T-helper 17 cell (primary cell): ENCODE measurements at places on chromosomes 1 and 21. TPM values are rescaled to one million over a fixed set of nuclear protein-coding genes. Genes with fewer than 3 reads are reported as not detected.

Gene CCDC17
- 5.1 TPM for total RNA-seq

Gene CACNA1E
- total RNA-seq, result not detected

Gene TMEM50B
- 41.7 TPM for total RNA-seq

Gene CASQ2
- not detected for total RNA-seq

Gene ZP4
- not detected for total RNA-seq

Gene UMODL1
- total RNA-seq, result 0.23 TPM

Gene ORC1
- 1.2 TPM for total RNA-seq

Gene ODF2L
- 145 TPM for total RNA-seq

Gene ODR4
- total RNA-seq, result 18.6 TPM

Gene PGLYRP3
- total RNA-seq, result not detected

DNA sequence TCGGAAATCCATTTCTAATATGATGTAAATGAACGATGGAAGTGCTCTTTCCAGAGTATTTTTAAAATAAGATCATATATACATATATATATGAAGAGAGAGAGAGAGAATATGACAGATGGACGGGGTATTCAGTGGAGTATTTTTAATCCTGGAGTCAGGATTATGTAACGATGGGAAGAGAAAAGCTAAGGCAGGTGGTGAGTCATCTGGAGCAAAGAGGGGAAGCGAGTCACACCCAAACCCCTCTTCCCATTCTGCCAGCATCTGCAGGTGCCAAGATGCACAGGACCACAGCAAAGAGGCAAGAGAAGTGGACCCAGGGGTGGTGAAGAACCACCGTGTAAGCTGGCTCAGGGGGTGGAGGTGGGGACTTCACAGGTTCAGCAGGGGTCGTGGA is 102.7 kb upstream of the GRIK3 start:
- no peak for DNase-seq
- peaks cover 52% of the 10 kb centered on the region for H3K27me3 ChIP-seq
- no peak overlapping the region for H3K27ac ChIP-seq
- H3K4me3 ChIP-seq, result no peak overlapping the region
- no peaks in the 10 kb centered on the region for H3K36me3 ChIP-seq

DNA sequence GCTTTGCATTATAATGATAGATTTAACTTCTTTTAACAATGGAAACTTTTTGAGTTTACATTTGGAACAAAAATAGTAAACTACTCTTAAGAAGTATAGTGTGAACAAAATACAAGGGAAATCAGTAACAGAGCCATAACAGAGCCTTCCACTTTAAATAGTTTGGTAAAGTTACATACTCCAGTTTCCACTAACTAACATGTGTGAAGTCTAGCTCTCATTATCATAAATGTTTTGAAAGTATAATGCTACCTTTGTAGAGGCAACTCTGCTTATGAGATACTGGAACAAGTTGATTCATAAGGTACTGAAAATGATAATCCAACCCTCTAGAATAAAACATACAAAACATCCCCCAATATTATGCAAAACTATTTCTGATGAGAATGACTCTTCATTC is 1155.1 kb upstream of the ADGRL2 start:
- no peak overlapping the region for H3K4me3 ChIP-seq
- H3K4me1 ChIP-seq, result no peaks in the 10 kb centered on the region
- no peak for DNase-seq
- H3K36me3 ChIP-seq, result no peaks in the 10 kb centered on the region

DNA sequence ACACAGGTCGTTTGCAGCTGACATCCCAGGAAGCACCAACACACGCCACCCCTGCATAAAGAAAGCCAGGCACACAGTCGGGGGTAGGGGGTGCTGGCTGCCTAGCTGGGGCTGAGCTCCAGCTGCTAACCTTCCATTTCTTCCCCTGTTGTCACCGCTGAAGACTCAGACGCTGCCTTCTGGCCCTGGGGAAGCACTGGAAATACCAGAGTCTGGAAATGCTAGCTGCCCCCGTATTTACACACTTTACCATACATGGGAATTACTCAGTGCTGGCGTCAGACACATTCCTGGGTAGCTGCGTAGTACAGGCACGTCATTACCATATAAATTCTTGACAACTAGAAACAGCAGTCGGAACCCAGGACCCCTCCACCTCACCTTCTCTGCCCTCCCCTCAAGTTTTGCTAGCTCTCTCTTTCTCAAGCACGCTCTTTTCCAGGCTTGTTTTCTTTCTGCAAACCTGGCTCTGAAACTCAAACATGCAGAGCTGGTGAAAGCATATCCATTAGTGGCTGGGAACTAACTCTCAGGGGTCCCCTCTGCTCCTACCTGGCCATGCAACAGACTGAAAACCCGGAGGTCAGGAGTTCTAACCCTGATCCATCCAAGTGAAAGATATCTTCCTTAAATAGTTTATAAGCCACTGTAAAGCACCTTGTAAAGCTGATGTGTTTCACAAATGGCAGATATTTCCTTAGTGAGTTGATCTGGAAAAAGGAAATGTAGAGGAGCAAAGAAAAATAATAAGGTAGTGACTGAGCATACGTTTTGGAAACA is 3.3 kb downstream of the CSRP1 start:
- H3K27me3 ChIP-seq, result no peaks in the 10 kb centered on the region
- H3K4me3 ChIP-seq, result no peak overlapping the region
- peaks cover 32% of the 10 kb centered on the region for H3K4me1 ChIP-seq
- H3K27ac ChIP-seq, result no peak overlapping the region

GRCh38 chr1:205458777-205459566 is 3.1 kb upstream of the BLACAT1 start:
- H3K4me1 ChIP-seq, result peaks cover 17% of the 10 kb centered on the region
- peaks cover 2% of the 10 kb centered on the region for H3K36me3 ChIP-seq
- DNase-seq, result peak; percentile 28
- H3K27me3 ChIP-seq, result peaks cover 65% of the 10 kb centered on the region
- H3K27ac ChIP-seq, result no peak overlapping the region

- H3K36me3 ChIP-seq, result peaks cover 10% of the 10 kb centered on the region
- H3K27me3 ChIP-seq, result peaks cover 57% of the 10 kb centered on the region
- H3K4me3 ChIP-seq, result no peak within 1 kb of the TSS
- DNase-seq, result no peak
- peaks cover 5% of the 10 kb centered on the region for H3K4me1 ChIP-seq
Measured at GRCh38 chr1:205421798-205422197, at the start of gene LEMD1. LEMD1 (minus strand) TSS chr1:205422056; CDS start chr1:205420536, 1,520 bp downstream.

GRCh38 chr1:245932302-245932972 is 574.6 kb downstream of the SMYD3 start:
- H3K4me1 ChIP-seq, result peaks cover 4% of the 10 kb centered on the region
- DNase-seq, result no peak
- no peaks in the 10 kb centered on the region for H3K27me3 ChIP-seq
- no peak overlapping the region for H3K27ac ChIP-seq
- no peak overlapping the region for H3K4me3 ChIP-seq

- no peak overlapping the region for H3K27ac ChIP-seq
- H3K4me3 ChIP-seq, result no peak overlapping the region
- no peaks in the 10 kb centered on the region for H3K36me3 ChIP-seq
- DNase-seq, result no peak
Measured at GRCh38 chr1:162663589-162664106, 31.4 kb downstream of the DDR2 start.

GRCh38 chr21:28100366-28100765 is 892.3 kb downstream of the LTN1 start:
- no peak overlapping the region for H3K27ac ChIP-seq
- no peak overlapping the region for H3K4me3 ChIP-seq
- no peaks in the 10 kb centered on the region for H3K36me3 ChIP-seq
- no peaks in the 10 kb centered on the region for H3K4me1 ChIP-seq
- DNase-seq, result no peak

DNA sequence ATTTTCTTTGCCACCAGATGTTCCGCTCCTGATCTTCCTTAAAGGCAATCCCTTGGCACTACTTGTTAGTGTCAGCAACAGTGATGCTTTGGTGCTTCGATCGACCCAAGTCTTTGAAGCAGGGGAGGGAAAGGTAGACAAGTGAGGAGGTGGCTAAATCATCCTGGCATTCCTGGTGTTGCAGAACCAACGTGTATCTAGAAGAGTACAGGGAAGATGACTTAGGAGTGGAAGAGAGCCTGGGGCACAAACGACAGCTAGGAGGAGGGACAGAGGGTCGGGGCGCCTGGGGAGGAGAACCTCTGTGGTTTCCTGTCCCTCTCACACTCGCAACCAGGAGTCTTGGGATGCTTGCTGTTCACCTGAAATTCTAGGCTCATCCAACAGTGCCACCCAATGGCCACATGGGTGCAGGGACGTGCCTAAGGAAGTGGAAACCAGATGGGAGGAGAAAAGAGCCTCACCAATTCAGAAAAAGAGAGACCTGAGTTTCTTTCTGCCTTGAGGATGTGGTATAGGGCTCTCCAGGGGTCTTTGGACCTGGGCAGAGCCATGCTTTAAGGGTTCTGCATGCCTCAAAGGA is 9.5 kb upstream of the KCNA2 start:
- H3K4me3 ChIP-seq, result no peak overlapping the region
- no peak overlapping the region for H3K27ac ChIP-seq
- H3K4me1 ChIP-seq, result peaks cover 34% of the 10 kb centered on the region
- DNase-seq, result peak; percentile 31
- no peaks in the 10 kb centered on the region for H3K27me3 ChIP-seq
- peaks cover 7% of the 10 kb centered on the region for H3K36me3 ChIP-seq

GRCh38 chr1:65113298-65113697 is 34.7 kb upstream of the AK4 start:
- H3K27ac ChIP-seq, result no peak overlapping the region
- H3K4me3 ChIP-seq, result no peak overlapping the region
- peaks cover 4% of the 10 kb centered on the region for H3K36me3 ChIP-seq
- DNase-seq, result no peak

- no peaks in the 10 kb centered on the region for H3K4me1 ChIP-seq
- peaks cover 11% of the 10 kb centered on the region for H3K27me3 ChIP-seq
- H3K27ac ChIP-seq, result no peak overlapping the region
- H3K36me3 ChIP-seq, result no peaks in the 10 kb centered on the region
- DNase-seq, result no peak
Measured at GRCh38 chr1:183148599-183148998, 37.5 kb upstream of the LAMC2 start.

DNA sequence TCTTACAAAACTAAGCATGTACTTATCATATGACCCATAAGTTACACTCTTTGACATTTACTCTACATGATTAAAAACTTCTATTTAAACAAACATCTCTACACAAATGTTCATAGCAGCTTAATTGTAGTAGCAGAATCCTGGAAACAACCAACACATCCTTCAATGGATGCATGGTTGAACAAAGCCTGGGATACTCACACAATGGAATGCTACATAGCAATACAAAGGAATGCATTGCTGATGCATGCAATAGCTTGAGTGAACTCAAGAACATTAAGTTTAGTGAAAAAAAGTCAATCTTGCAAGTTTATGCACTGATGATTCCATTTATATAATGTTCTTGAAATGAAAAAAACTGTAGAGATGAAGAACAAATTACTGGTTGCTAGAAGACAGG is 686.9 kb downstream of the LRRIQ3 start:
- H3K4me1 ChIP-seq, result no peaks in the 10 kb centered on the region
- H3K27ac ChIP-seq, result no peak overlapping the region
- DNase-seq, result no peak
- no peaks in the 10 kb centered on the region for H3K36me3 ChIP-seq
- no peaks in the 10 kb centered on the region for H3K27me3 ChIP-seq

- DNase-seq, result no peak
- peaks cover 5% of the 10 kb centered on the region for H3K36me3 ChIP-seq
- H3K27me3 ChIP-seq, result no peaks in the 10 kb centered on the region
- no peak overlapping the region for H3K4me3 ChIP-seq
Measured at GRCh38 chr1:9247894-9248293, 13.3 kb downstream of the H6PD start.

- H3K36me3 ChIP-seq, result no peaks in the 10 kb centered on the region
- DNase-seq, result no peak
- no peak overlapping the region for H3K4me3 ChIP-seq
- no peak overlapping the region for H3K27ac ChIP-seq
Measured at GRCh38 chr1:208654241-208654640, 410.1 kb upstream of the PLXNA2 start.

- peak overlapping the region; percentile 53 for H3K4me3 ChIP-seq
- no peaks in the 10 kb centered on the region for H3K27me3 ChIP-seq
- H3K36me3 ChIP-seq, result peaks cover 6% of the 10 kb centered on the region
- peaks cover 34% of the 10 kb centered on the region for H3K4me1 ChIP-seq
- peak overlapping the region; percentile 71 for H3K27ac ChIP-seq
Measured at GRCh38 chr21:31161157-31161556, 122.9 kb upstream of the KRTAP19-8 start.

- H3K36me3 ChIP-seq, result peaks cover 2% of the 10 kb centered on the region
- H3K4me1 ChIP-seq, result peaks cover 48% of the 10 kb centered on the region
- DNase-seq, result no peak
- no peak overlapping the region for H3K4me3 ChIP-seq
Measured at GRCh38 chr1:230072866-230073265, 5.8 kb downstream of the GALNT2 start.

- H3K27me3 ChIP-seq, result no peaks in the 10 kb centered on the region
- H3K27ac ChIP-seq, result no peak overlapping the region
- H3K4me3 ChIP-seq, result no peak overlapping the region
- no peaks in the 10 kb centered on the region for H3K4me1 ChIP-seq
- DNase-seq, result no peak
- H3K36me3 ChIP-seq, result no peaks in the 10 kb centered on the region
Measured at GRCh38 chr1:205069371-205070125, 14.7 kb downstream of the TMEM81 start.

GRCh38 chr21:39096754-39097153 is 86.5 kb downstream of the PSMG1 start:
- H3K36me3 ChIP-seq, result no peaks in the 10 kb centered on the region
- H3K27me3 ChIP-seq, result peaks cover 36% of the 10 kb centered on the region
- DNase-seq, result no peak
- no peak overlapping the region for H3K27ac ChIP-seq
- peaks cover 4% of the 10 kb centered on the region for H3K4me1 ChIP-seq

DNA sequence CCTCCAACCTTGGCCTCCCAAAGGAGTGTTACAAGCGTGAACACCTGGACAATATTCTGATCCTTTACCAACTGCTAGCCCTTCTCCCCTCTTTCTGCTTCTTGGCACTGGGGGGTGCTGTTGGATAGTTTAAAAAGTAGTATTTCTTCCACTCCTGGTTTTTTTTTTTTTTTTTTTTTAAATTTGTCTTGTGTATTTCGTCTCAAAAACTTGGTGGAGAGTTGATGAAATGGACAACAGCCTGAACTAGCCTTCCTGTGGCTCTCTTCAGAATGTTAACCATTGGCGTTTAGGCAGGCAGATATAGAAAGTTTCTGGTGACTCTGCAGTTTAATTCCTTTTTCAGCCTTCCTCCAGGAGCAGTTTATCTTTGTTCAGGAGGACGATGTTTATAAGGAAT is 69.7 kb upstream of the USP24 start:
- no peak overlapping the region for H3K4me3 ChIP-seq
- H3K27me3 ChIP-seq, result peaks cover 33% of the 10 kb centered on the region
- H3K4me1 ChIP-seq, result peaks cover 7% of the 10 kb centered on the region
- DNase-seq, result no peak
- H3K27ac ChIP-seq, result no peak overlapping the region

DNA sequence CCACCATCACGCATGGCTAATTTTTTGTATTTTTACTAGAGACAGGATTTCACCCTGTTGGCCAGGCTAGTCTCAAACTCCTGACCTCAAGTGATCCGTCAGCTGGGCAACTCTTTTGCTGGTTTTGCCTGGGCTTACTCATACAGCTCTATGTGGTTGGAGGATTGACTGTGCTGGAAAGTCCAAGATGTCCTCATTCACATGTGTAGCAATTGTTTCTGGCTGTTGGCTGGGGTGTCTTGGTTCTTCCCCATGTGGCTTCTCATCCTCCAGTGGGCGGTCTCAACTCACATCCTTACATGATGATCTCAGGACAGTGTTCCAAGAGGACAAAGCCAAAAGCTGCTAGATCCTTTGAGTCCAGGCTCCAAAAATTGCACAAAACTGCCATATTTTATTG is 53.3 kb downstream of the TEX35 start:
- no peaks in the 10 kb centered on the region for H3K4me1 ChIP-seq
- DNase-seq, result no peak
- no peaks in the 10 kb centered on the region for H3K27me3 ChIP-seq
- H3K27ac ChIP-seq, result no peak overlapping the region
- H3K36me3 ChIP-seq, result no peaks in the 10 kb centered on the region
